ENCODE measurements at places on chromosomes 4 and X. TPM values are rescaled to one million over a fixed set of nuclear protein-coding genes. Genes with fewer than 3 reads are reported as not detected.

GRCh38 chr4:158861766-158862165 lies 92.9 kb downstream of the FNIP2 start:
- H3K27ac ChIP-seq: no peak overlapping the region
- no peaks in the 10 kb centered on the region for H3K36me3 ChIP-seq
- H3K4me1 ChIP-seq: no peaks in the 10 kb centered on the region
- H3K27me3 ChIP-seq: no peaks in the 10 kb centered on the region

DNA sequence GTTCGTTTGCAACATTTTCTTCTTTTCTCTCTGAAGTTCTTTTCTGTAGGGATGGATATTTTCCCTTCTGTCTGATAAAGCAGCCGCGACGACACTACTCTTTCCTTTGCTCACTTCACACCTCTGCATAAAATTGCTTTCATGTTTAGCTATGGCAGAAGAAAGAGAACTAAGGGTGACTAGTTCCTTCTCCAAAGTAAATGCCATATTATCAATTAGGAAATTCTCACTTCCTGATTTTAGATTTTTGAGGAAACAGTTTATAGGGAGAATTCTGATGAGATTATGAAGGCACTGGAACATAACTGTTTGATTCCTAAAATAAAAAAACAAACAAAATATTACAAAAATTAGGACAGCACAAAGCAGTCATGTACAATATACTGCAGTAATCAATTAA lies 29.2 kb downstream of the FANCB start:
- H3K36me3 ChIP-seq: no peaks in the 10 kb centered on the region
- H3K4me1 ChIP-seq: no peaks in the 10 kb centered on the region
- no peaks in the 10 kb centered on the region for H3K27me3 ChIP-seq
- H3K27ac ChIP-seq: no peak overlapping the region
- DNase-seq: no peak

GRCh38 chr4:25085671-25086070 lies 54.9 kb upstream of the LGI2 start:
- H3K4me1 ChIP-seq: peaks cover 22% of the 10 kb centered on the region
- no peaks in the 10 kb centered on the region for H3K36me3 ChIP-seq
- H3K27me3 ChIP-seq: peaks cover 6% of the 10 kb centered on the region
- peak overlapping the region; percentile 13 for H3K27ac ChIP-seq

GRCh38 chr4:101295691-101296090 lies 51.6 kb downstream of the PPP3CA start:
- H3K36me3 ChIP-seq: no peaks in the 10 kb centered on the region
- no peak for DNase-seq
- no peak overlapping the region for H3K4me3 ChIP-seq
- no peaks in the 10 kb centered on the region for H3K27me3 ChIP-seq

GRCh38 chr4:89894649-89895550 lies at the start of gene MMRN1:
MMRN1 (plus strand) TSS chr4:89894854; CDS start chr4:89894972, 118 bp downstream.
- H3K27me3 ChIP-seq: no peaks in the 10 kb centered on the region
- H3K27ac ChIP-seq: no peak within 1 kb of the TSS
- no peaks in the 10 kb centered on the region for H3K36me3 ChIP-seq

SPANXA1 gene
- total RNA-seq: not detected

CLDN22 gene
- not detected for total RNA-seq

DNA sequence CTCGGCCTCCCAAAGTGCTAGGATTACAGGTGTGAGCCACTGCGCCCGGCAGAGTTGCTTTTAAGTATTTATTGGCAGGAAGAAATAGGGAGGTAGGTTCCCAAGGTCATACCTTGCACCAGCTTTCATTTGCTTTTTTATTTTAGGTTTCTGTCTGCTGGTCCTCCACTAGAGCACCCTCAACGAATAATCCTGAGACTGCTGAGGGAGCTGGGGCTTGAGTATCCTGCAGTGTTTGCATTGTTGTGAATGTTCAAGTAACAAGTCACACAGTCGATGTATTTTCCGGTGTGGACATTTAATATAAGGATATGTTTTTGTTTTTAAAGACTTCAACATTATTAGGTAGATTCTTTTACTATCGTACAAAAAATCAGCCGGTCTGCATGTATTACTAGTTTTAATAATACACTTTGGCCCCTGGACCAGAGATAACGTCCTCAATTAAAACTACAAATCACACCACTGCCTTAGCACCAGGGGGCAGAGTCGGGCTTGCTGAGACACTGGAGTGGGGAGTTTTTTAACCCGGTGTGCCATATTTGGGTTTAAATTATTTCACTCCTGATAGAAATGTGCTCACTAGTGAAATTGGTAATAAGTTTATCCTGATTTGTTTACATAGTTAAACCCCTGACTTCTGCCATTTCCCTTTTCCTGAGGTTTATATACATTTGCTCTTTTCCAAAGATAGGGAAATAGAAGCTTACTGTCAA lies 11.6 kb downstream of the SMIM20 start:
- no peaks in the 10 kb centered on the region for H3K4me1 ChIP-seq
- peaks cover 5% of the 10 kb centered on the region for H3K36me3 ChIP-seq
- no peak overlapping the region for H3K27ac ChIP-seq
- H3K27me3 ChIP-seq: no peaks in the 10 kb centered on the region
- H3K4me3 ChIP-seq: no peak overlapping the region
- DNase-seq: peak; percentile 33

HS3ST1 gene
- not detected for total RNA-seq

DNA sequence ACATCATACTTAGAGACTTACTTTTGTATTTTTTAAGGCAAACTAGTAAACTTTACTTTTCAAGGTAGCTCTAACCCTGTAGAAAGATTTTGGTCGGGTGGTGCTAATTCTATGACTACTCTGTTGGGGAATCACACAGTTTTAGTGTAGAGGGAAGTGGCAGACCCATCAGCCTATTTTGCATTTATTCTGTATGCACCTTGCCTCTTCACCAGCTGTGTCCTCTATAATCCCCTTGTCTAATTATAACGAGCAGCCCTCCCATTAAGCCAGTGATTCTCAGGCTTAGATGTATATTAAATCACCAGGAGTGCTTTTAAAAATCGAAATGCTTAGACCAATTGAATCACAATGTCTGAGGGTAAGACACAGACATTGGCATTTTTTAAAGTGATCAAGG lies 78.1 kb downstream of the GALNT7 start:
- no peak for DNase-seq
- H3K4me3 ChIP-seq: no peak overlapping the region
- H3K27ac ChIP-seq: no peak overlapping the region
- H3K4me1 ChIP-seq: peaks cover 5% of the 10 kb centered on the region

DBET gene
- not detected for total RNA-seq

- H3K4me3 ChIP-seq: no peak overlapping the region
- H3K4me1 ChIP-seq: peaks cover 19% of the 10 kb centered on the region
- no peaks in the 10 kb centered on the region for H3K36me3 ChIP-seq
- no peaks in the 10 kb centered on the region for H3K27me3 ChIP-seq
These were observed 54.5 kb downstream of the CAMK2D start for GRCh38 chr4:113707048-113707447.

DNA sequence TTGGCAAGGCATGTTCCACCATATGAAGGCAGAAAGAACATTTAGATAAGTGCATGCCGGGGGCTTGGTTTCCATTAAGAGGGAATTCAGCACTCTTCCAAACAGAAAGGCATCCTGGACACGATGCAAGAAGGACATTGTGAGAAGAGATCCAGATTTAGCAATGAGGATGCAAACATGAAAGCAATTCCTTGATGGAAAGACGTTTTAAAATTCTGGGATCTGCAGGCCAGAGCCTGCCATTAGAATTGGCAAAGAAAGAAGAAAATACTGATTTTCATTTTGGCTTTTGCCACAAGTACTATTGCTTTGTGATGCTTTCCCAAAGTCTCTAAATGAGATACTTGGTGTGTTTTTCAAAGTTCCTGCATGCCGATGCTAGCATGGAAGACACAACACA lies 367.6 kb downstream of the PPP3CA start:
- H3K27ac ChIP-seq: no peak overlapping the region
- H3K36me3 ChIP-seq: no peaks in the 10 kb centered on the region
- H3K4me3 ChIP-seq: no peak overlapping the region
- no peaks in the 10 kb centered on the region for H3K27me3 ChIP-seq
- DNase-seq: no peak

DNA sequence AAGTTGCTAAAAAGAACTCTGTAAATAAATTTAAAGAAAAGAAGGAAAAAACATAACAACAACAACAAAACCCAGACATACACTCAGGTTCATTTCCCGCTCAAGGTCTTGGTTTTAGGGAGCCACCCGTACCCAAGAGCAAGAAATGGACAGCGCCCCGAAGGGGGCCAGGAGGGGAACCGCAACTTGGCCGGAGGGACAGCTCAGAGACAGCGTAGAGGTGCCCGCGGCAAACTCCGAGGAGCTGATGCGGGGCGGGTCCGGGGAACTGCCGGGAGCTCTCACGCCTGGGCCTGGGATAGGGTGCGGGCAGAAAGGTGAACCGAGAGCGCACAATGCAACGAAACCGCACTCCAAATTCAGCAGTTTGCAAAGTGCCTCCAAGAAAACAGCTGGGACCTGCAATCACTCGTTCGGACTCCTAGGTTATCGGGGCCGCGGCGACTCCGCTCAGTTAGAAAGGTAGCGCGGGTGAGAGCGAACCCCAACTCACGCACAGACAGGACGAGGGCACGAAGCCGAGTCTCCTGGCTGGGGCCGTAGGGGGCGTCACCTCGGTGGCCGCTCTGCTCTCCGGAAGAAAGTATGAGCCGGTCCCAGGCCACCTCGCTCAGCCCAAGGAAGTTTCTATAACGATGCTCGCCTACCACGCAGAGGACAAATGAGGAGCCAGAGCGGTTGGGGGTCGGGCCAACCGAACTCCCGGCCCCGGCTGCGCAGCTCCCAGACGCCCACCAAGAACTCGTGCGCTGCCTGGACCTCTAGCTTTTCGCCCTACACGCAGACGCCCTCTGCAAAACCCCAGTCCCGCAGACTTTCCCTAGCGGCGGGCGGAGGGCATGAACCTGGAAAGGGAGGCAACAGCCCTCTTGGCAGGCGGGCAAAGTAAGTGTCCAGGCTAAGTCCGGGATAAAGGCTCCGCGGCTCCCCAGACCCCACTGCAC lies 1.4 kb downstream of the NDNF start:
- H3K4me1 ChIP-seq: peaks cover 20% of the 10 kb centered on the region
- peak overlapping the region; percentile 77 for H3K4me3 ChIP-seq
- peak; percentile 67 for DNase-seq
- no peaks in the 10 kb centered on the region for H3K36me3 ChIP-seq

DNA sequence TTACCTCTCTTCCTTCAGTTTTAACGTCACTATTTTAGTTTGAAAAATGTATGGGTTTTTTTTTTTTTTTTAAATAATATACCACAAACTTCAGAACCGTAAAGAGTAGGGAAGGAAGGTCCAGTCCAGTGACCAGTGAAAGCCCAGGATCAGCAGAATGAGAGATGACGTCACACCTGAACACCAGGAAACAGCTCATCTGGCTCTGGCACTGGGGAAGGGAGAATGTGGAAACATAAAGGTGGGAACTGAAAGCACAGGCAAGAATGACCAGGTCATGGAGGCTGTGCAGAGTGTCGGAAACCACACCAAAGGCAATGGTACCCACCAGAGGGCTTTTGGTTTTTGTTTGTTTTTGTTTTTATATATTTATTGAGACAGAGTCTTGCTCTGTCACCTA lies 141.2 kb downstream of the DHX15 start:
- no peak overlapping the region for H3K4me3 ChIP-seq
- H3K27me3 ChIP-seq: no peaks in the 10 kb centered on the region
- no peaks in the 10 kb centered on the region for H3K36me3 ChIP-seq
- H3K27ac ChIP-seq: no peak overlapping the region
- DNase-seq: no peak
- no peaks in the 10 kb centered on the region for H3K4me1 ChIP-seq

DUSP21 gene
- not detected for total RNA-seq

UGT2A1 gene
- not detected for total RNA-seq

DNA sequence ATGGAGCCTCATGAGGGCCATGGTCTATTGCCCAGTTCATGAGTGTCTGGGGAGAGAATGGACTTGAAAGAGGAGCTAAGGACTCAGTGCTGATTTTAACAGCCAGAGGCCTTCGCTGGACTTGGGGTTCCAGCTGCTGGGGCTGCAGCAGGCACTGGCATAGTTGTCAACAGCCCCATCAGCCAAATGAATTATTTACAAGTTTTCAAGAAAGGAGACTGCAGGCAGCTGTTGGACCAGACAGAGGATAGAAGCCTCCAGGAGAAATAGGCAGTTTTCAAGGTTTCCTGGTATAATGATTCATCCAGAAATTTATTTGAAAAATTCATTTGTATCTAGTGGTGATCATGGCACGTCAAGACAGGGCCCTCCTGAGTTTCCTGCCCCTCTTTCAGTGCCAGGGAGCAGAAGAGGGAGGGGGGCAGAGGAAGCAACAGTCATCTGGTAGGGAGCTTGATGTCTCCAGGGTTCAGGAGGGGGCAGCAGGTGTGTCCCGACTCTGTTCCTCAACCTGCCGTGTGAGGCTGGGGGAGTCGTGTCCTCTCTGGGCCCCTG lies 63.1 kb upstream of the GPR78 start:
- no peak overlapping the region for H3K27ac ChIP-seq
- no peak for DNase-seq
- H3K4me1 ChIP-seq: no peaks in the 10 kb centered on the region
- no peaks in the 10 kb centered on the region for H3K27me3 ChIP-seq

DNA sequence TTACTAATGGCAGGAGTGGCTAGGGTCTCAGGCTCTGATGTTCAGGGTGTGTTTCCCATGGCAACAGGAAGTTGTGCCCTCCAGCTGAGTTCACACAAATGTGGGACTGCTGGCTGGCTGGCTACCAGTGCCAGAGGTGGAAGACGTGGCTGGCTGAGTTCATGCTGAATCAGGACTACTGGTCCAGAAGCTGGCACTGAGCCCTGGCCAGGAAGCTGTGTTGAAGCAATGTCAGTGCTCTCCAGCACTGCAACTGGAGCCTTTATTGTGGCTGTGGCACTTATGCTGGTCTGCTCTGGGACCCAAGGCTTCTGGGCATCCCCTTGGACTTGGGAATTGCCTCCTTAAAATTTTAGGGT lies 42.0 kb upstream of the ZXDA start:
- H3K36me3 ChIP-seq: no peaks in the 10 kb centered on the region
- DNase-seq: no peak
- no peak overlapping the region for H3K27ac ChIP-seq
- H3K27me3 ChIP-seq: no peaks in the 10 kb centered on the region
- no peak overlapping the region for H3K4me3 ChIP-seq

GRCh38 chrX:119647089-119647488 lies 40.9 kb upstream of the NKRF start:
- no peaks in the 10 kb centered on the region for H3K36me3 ChIP-seq
- no peak overlapping the region for H3K4me3 ChIP-seq
- DNase-seq: no peak
- H3K27ac ChIP-seq: no peak overlapping the region
- H3K4me1 ChIP-seq: no peaks in the 10 kb centered on the region

ANTXR2 gene
- 84.2 TPM for total RNA-seq

- no peak for DNase-seq
- H3K27me3 ChIP-seq: peaks cover 61% of the 10 kb centered on the region
- no peak overlapping the region for H3K27ac ChIP-seq
- H3K4me3 ChIP-seq: peak overlapping the region; percentile 45
These were observed 4.3 kb upstream of the SLC26A1 start for GRCh38 chr4:997375-998071.

- no peaks in the 10 kb centered on the region for H3K4me1 ChIP-seq
- no peaks in the 10 kb centered on the region for H3K27me3 ChIP-seq
- no peaks in the 10 kb centered on the region for H3K36me3 ChIP-seq
- no peak overlapping the region for H3K4me3 ChIP-seq
- DNase-seq: no peak
- no peak overlapping the region for H3K27ac ChIP-seq
These were observed 50.9 kb downstream of the BEND4 start for GRCh38 chr4:42101446-42101975.

PDK3 gene
- total RNA-seq: 22.7 TPM

All from transverse colon (tissue), 4 donors.